SJSA1 (cell line): ENCODE measurements at places on chromosomes 3 and 15.

GRCh38 chr3:179079537-179079936, 7.9 kb upstream of the ZMAT3 start:
- no peak for DNase-seq

- DNase-seq, result no peak
Measured at GRCh38 chr3:53263907-53264306, 8.1 kb upstream of the TKT start.

DNA sequence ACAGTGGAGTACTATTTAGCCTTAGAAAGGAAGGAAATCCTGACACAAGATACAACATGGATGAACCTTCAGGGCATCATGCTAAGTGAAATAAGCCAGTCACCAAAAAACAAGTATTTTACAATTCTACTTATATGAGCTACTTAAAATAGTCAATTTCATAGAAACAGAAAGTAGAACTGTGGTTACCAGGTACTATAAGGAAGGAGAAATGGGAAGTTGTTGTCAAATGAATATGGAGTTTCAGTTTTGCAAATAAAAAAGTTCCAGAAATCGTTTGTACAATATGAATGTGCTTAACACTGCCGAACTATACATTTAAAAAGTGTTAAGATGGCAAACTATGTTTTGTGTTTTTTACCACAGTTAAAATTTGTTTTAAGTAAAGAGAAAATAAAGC, 26.8 kb downstream of the TRANK1 start:
- DNase-seq, result no peak

DNA sequence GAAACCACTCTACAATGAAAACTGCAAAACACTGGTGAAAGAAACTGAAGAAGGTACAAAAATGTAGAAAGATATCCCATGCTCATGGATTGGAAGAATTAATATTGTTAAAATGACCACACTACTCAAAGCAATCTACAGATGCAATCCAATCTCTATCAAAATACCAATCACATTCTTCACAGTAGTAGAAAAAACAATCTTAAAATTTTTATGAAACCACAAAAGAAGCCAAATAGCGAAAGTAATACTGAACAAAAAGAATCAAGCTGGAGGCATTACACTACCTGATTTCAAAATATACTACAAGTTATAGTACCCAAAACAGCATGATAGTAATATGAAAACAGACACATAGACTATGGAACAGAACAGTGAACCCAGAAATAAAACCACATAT, 36.9 kb downstream of the TXNRD3 start:
- DNase-seq, result no peak

- DNase-seq, result no peak
Measured at GRCh38 chr3:147538034-147538433, 128.9 kb downstream of the ZIC1 start.

- no peak for DNase-seq
Measured at GRCh38 chr3:150783920-150784746, 21.2 kb upstream of the SIAH2 start.

- no peak for DNase-seq
Measured at GRCh38 chr15:58342508-58342907, 89.3 kb upstream of the LIPC start.

DNA sequence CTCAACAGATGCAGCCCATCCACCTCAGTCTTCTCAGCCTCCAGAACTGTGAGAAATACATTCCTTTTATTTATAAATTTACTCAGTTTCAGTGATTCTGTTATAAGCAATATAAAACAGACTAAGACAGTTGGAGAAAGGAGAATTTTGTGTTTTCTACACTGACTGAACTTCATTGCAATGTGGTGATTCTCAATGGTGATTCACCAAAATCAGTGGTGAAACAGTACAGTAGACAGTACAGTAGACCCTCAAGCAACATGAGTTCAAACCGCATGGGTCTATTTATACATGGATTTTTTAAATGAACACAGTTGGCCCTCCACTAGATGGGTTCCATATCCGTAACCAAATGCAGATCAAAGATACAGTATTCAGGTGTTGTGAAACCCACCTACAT, 403.1 kb upstream of the TGFBR2 start:
- DNase-seq, result no peak

DNA sequence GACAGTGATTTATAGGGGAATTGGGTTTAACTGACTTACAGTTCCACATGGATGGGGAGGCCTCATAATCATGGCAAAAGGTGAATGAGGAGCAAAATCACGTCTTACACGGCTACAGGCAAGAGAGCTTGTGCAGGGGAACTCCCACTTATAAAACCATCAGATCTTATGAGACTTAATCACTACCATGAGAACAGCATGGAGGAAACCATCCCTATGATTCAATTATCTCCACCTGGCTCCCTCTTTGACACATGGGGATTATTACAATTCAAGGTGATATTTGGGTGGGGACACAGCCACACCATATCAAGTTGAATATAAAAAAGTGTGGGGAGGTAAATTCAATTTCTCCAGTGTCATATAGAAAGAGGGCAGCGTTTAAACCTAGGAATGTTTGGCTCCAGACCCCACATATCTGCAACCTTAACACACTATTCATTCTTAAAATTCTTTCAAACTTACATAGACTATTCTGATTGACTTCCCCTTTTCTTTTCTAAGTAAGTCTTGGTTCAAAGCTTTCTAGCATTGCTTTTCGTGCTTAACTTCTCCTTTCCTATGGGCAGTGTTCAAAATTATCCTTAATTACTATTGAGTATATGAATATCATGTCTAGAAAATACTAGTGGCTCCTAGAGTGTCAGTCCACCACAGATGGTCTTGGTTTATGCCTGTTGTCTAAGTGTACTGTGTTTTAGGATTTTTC, 446.7 kb upstream of the GBE1 start:
- no peak for DNase-seq

DNA sequence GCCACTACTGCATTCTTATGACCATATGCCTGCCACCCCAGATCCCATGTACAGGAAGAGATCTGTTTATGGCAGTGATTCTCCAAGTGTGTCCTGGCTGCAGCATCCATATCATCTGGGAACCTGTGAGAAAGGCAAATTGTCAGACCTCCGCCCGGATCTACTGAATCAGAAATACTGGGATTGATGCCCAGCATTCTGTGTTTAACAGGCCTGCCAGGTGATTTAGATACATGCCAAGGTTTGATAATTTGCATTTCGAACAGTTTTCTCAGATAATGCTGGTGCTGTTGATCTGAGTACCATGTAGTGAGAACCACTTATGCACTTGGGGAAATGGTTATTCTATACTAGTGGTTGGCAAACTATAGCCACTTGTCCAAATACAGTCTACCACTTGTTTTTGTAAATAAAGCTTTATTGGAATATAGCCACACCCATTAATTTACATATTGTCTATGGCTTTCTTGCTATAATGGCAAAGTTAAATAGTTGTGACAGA, 165.4 kb downstream of the SSR3 start:
- DNase-seq, result no peak

DNA sequence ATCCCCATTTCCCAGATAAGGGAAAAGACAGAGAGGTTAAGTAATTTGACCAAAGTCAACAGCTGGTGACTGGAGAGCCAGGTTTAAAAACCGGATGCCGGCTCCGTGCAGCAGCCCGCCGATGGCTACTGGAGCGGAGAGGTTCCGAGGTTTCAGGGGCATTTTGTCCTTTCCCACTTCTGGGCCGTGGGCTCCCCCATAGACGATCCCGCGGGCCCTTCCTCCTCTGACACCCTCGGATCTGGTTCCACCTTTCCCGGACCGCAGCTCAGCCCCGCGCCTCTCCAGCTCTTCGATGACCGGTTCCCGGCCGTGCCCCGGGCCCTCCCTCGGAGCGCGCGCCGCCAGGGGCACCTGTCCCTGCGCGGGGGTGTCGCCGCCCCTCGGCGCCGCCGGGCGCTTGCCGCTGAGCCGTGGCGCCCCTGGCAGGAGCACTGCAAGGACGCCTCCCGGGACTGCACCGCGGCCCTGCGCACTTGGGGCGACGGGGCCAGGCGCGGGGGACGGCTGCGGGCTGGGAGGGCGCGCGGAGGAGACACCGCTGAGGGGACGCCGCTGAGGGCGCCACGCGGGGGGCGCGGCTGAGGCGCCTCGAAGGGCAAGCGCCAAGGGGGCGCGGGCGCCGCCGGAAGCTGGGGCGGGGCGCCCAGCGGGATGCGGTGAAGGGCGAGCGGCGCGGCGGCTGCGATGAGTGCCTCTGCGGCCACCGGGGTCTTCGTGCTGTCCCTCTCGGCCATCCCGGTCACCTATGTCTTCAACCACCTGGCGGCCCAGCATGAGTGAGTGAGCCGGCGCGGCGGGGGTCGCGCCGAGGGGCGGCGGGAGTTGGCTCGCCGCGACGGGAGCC, at the start of gene TM6SF1:
Gene TM6SF1 (plus strand): TSS at position 652 of the 847 bp plus-strand sequence. CDS start 36 bp downstream, at position 688.
- DNase-seq, result no peak

- DNase-seq, result no peak
Measured at GRCh38 chr3:117254985-117255384, 545.4 kb downstream of the TUSC7 start.

DNA sequence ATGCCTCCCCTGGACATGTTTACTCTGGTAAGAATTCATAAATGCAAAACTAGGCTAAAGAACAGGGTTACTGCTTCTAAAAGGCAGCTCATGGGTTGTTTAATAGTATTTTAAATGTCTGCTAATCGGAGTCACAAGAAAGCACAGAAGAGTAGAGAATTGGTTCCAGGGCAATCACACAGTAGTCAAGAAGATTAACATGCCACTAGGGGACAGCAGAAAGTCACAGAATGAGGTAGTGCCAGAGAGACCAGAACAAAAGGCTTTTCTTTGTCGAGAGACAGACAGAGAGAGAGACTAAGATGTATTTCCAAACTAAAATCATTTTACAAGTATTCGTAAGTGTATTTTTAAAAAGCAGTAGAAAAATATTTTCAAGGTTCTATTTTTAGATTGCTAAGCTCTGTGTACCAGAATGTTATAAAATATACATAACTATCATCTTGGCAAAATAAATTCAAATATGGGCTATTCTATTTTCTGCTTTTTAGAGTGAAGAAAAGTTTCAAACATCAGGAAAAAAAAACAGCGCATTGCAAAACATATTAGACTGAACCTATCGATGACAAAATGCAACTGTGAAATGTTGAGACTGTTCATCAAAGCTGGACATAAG, 78.3 kb upstream of the CDIN1 start:
- DNase-seq, result no peak

- no peak for DNase-seq
Measured at GRCh38 chr3:127823426-127823857, 1.1 kb upstream of the MGLL start.

- no peak for DNase-seq
Measured at GRCh38 chr3:4981294-4981664, 2.0 kb downstream of the BHLHE40 start.

- DNase-seq, result no peak
Measured at GRCh38 chr3:30600572-30600971, 5.8 kb upstream of the TGFBR2 start.

- no peak for DNase-seq
Measured at GRCh38 chr3:71450162-71450561, 133.4 kb downstream of the FOXP1 start.

- no peak for DNase-seq
Measured at GRCh38 chr3:156233876-156234275, 113.5 kb downstream of the KCNAB1 start.

GRCh38 chr15:81029414-81030300, 28.9 kb downstream of the TLNRD1 start:
- no peak for DNase-seq

DNA sequence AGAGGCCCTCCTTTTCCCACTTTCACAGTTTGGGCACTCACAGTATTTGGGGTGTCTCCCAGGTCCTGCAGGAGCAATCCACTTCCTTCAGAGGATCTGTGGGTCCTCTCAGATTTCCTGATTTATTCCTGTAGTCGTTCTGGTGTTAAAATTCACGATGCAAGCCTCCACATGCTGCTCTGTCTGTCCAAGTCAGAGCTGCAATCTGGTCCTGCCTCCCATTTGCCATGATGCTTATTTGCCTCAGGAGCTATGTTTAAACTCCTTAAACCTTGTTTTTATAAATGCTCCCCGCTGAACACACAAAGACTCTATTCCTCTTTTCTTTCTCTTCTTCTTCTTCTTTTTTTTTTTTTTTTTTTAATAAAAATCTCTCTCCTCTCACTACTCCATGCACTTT, 558.7 kb upstream of the NECTIN3 start:
- DNase-seq, result no peak

DNA sequence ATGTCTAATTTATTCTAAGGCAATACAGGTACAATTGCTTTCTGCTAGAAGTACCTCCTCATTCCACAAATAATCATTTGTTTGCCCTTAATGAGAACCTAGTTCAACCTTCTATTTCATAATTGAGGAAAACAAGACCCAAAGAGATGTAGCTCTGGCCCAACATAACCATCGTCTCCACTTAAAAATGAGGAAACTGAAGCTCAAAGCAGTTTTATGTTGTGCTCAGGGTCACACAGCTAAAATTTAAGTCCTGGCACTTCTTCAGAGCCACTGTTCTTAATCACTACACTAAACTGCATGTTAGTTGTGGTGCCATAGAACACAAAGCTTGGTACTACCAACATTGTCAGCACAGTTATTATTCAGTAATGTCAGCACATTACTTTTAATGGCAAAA, 108.0 kb downstream of the SERPINI1 start:
- DNase-seq, result no peak

DNA sequence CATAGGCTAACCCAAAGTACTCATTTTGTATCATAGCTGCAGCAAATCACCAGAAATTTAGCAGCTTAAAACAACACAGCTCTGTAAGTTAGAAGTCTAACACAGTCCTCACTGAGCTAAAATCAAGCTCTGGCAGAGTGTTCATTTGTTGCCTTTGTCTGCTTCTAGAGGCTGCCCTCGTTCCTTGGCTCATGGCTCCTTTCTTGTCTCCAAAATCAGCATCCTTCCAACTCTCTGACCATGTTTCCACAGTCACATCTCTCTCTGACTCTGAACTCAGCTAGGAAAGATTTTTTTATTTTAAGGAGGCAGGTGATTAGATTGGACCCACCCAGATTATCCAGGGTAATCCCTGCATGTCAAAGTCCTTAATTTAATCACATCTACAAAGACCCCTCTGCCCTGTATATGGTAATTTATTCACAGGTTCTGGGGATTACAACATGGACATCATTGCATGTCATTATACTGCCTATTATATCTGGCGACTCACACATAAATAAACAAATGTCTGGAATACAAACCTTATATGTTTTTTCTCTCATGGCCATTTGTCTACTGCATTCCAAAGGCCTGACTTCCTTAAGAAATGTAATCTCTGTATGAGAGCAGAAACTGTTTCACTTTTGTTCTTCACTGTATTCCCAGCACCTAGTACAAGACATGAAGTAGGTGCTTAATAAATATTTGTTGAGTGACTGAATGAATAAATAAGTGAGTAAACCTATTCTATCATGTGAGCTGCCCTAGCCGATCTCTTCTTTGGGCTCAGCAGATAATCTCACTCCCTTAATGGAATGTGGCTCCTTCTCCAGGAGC, 15.1 kb upstream of the UACA start:
- DNase-seq, result peak; percentile 92
